ENCODE measurements at places on chromosomes 7 and 10. TPM values are rescaled to one million over a fixed set of nuclear protein-coding genes. Genes with fewer than 3 reads are reported as not detected.

- DNase-seq: no peak
Measured at GRCh38 chr7:122802301-122802751, 83.9 kb downstream of the CADPS2 start.

- no peak for DNase-seq
Measured at GRCh38 chr10:4051641-4052151, 266.7 kb upstream of the KLF6 start.

DRGX gene
- not detected for total RNA-seq

GIMAP4 gene
- 29.5 TPM for total RNA-seq

A1CF gene
- total RNA-seq: not detected

Measured in ascending aorta (tissue), 2 donors.